ENCODE measurements at places on chromosomes 5 and 9.

DNA sequence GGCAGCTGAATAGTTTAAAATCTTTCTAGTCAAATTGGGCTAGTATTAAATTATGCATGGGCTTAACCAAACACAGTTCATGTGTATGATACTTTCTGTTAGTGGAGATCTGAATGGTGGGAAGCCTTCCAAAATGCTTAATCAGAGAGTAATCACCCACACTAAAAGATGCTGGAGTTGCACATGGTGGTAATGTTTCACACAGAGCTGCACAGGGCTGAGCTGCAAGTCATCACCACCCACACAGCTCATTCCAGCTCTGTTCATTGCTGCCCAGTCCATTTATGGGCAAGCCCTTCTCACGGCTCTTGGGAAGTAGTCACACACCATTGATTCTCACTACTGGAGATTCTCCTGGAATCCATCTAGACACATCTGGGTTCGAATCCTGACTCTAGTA, 351.5 kb upstream of the KCNN2 start:
- DNase-seq: no peak

DNA sequence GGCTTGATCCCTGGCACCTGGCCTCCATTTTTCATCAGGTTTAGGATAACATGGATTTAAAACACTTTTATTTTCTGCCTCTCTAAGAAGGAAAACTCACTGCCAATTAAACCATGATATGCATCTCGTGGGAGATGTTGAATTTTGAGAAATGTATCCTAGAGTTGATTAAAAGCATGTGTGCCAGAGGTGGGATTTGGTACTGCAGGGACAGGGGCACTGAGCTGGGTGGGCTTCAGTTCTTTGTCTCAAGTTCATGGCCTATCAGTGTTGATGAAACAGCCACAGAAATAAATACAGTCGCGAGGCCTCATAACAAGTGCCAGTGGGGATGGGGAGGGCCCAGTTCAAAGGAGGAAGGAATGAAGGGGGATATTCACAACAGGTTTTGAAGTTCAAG, 34.9 kb downstream of the POLR1E start:
- no peak for DNase-seq

DNA sequence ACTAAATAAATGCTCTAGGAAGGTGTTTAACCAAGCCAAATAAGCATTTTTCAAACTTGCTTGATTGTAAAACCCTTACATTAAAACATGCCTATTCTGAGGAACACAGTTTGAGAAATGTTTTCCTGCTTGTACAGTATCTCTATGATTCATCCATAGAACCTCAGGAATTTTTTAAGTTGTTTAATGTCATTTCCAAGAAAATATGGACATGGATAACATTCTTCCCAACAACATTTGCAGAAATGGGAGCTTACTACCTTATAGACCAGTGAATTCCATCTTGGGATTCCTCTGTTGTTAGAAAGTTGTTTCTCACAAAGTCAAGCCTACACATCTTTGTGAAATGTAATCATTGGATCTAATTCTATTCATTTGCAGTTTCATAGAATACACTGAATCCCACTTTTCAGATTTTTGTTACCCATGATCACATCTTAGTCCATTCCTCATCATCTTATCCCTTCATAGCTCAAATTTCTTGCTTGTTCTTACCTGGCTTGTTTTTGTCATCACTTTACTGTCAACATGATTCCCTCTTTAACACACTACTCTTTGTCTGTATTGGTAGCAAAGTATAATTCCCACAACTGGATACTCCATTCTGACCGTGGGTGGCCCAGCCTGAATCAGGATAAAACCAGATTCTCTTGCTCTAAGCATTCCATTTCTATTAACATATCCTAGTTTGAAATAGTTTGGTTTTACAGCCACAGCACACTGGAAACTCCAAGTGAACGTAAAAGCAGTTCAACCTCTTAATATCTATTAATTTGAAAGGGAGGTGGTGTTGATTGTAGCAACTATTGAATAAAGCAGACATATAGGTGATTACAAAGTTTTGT, 49.4 kb upstream of the PAPPA start:
- DNase-seq: no peak

DNA sequence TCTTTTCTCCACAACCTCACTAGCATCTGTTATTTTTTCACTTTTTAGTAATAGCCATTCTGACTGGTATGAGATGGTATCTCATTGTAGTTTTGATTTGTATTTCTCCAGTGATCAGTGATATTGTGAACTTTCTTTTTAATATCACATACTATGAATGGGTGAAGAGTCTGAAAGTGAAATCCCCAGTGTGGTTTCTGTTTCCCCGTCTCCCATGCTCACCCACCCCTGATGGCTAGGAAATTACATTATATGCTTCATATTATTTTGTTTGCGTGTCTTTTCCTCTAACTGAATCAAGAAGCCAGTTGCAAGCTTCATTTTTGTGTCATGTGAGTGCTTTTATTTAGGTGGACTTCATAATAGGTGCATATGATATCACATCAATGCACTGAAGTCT, 171.1 kb downstream of the ARHGAP26 start:
- DNase-seq: no peak

- DNase-seq: no peak
Observed at GRCh38 chr9:89536600-89536999, 38.7 kb upstream of the SEMA4D start.

GRCh38 chr9:129656795-129657390, 8.6 kb upstream of the PRRX2 start:
- DNase-seq: no peak

- DNase-seq: no peak
Observed at GRCh38 chr5:24135536-24135935, 509.2 kb downstream of the CDH10 start.

- DNase-seq: no peak
Observed at GRCh38 chr9:26945591-26945990, 1.5 kb downstream of the PLAA start.

DNA sequence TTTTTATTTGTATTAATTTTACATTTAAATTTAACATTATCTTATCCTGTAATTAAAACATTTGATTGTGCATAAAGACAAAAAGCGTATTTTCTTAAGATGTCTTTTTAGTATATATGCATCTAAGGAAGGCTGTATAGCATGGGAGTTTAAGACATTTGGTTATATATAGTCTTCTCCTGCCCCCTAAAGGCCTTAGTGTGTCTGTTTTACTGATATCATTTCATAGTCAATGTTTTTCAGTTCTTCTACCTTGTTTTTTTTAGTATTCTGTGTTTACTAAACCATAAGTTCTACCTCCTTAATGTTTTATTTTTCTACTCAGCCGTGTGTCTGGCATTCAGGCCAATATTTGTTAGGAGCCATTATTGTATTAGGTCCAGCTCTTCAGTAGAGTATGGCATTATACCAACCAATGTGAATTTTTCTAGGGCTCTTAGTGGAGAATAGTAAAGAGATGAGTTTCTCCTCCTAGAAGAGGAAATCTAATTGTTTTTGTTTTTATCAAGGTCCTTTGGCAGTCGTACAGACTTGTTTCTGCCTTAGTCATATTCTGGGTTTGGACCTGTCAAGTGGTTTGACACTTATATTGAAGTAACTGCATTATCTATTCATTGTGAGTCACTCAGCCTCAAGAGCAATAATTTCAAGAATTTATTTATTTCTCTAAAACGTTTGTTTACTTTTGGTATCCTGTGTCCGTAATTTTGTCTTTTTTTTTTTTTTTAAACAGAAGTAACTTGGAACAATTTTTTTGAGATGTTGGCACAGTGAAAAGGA, 74.8 kb downstream of the SLF1 start:
- peak; percentile 1 for DNase-seq

DNA sequence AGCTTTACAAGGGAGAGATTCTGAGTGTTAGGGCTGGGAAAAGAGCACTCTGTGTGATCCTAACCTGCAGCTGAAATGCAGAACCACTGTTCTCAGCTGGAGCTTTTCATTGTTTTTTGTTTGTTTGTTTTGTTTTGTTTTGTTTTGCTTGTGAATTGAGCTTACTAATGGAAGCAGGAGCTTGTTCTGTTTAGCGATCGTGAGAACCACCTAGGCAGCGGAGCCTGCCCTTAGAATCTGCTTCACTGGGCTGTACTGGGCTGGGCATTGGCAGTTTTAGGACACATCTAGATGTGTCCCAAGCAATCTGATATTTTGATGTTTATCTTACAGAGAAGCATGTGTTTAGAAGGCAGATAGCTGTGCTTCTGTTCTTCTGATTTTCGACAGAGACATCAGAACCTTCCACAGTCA, 14.3 kb downstream of the SYK start:
- no peak for DNase-seq

DNA sequence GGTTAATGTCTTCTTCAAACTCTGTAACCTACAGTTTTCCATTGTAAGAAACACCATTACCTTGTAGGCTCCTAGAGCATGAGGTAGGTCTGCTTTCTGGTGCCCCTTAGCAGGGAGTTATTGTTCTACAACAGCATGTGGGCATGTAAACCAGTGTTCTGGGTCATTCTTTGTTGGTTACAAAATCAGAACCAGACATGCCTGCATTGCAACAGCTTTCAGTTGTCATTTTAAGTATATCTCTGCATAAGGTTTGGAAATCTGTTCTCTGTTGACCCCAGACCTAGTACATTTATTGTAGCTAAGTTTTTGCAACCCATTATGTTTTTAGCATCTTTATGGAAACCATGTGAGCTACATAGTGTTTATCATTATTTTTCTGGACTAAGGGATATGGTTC, 10.9 kb downstream of the RGMB start:
- no peak for DNase-seq

GRCh38 chr9:89743573-89744254, 138.9 kb downstream of the GADD45G start:
- DNase-seq: no peak

- no peak for DNase-seq
Observed at GRCh38 chr9:32968101-32969011, 33.1 kb downstream of the APTX start.

- no peak for DNase-seq
Observed at GRCh38 chr5:129653057-129653375, 94.9 kb upstream of the MINAR2 start.

DNA sequence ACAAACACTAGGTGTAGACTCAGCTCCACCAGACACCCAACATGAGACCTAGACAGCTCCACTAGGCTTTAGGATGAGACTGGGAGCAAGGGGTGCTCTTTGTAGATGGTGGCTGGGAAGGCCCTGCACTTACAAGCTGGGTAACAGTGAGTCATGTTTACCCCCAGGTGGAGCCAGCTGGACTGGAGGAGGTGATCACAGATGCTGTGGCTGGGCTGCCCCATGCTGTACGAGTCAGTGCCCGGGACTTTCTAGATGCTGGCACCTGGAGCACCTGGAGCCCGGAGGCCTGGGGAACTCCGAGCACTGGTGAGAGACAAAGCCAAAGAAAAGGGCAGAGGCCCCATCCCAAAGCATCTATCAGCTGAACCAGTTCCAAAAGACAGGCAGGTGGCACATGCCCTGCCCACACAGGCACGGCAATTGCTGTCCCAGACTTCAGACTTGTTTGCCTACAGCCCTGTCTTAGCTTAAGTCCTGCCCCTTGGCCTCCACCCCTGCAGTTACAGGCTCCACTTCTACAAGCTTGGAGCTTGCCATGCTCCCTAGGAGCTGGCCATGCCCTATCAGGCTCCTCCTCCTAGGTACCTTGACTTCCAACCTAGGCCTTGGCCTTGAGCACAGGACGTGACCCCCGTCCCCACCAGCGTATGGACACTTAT, 2.7 kb downstream of the CCL27 start:
- DNase-seq: no peak

- no peak for DNase-seq
Observed at GRCh38 chr5:149143470-149143869, 2.2 kb downstream of the ABLIM3 start.

DNA sequence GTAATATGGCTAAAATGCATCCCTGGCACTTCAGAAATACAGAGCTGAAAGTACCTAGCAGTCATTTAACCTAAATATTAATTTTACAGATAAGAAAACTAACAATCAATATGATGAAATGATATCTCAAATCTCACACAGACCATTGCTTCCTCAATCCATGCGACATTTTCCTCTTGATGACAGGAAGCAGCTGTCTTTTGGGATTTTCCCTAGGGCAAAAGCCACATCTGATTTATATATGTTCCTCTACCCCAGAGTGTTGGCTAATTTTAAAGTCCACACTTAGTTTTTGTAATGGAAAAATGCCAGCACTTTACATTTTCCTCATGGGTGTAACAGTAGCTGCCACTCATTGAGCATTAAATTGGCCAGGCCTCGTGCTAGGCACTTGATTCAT, 47.7 kb upstream of the ITGA1 start:
- no peak for DNase-seq

GRCh38 chr9:18748251-18748701, 274.3 kb downstream of the ADAMTSL1 start:
- no peak for DNase-seq

GRCh38 chr5:62308439-62308838, 2.4 kb downstream of the KIF2A start:
- DNase-seq: no peak

DNA sequence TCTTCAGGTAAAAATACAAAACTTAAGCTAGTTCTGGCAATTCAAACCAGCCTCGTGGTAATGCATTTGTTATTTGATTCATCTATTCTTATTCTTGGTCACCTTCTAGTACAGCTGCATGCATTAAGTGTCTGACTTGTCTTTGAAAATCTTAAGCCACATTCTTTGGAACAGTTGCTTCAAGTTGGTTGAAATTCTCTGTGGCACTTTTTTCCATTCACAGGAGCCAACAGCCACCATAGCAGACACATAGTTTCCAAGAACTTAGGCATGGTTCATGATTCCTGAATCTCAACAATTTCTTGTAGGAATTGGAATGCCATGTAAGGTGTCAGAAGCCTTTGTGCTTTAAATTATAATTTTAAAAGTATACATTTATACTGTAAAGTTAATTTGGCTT, 47.4 kb upstream of the MEF2C start:
- DNase-seq: no peak

- DNase-seq: no peak
Observed at GRCh38 chr9:100322954-100323536, 29.7 kb downstream of the TEX10 start.

- no peak for DNase-seq
Observed at GRCh38 chr5:74281166-74281565, 359.4 kb downstream of the ENC1 start.

- DNase-seq: no peak
Observed at GRCh38 chr5:33010846-33011245, 299.7 kb downstream of the NPR3 start.

DNA sequence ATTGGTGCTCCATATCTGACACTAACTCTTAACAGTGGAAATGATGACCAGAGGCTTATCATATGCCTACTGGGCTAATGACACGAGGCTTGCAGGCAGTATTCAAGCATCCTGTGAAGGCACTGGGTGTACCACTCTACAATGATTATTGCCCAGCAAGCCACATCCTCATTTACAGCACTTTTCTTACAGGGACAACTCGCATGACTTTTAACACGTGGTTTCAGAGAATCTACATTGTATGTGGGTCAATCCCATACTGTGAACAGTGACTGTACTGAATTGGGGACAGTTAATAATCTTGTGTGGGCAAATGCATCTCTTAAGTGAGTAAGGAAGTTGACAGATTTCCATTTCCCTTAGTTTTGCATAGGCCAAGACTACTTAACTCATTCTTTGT, 260.0 kb downstream of the TRPM3 start:
- DNase-seq: no peak

GRCh38 chr5:56616454-56617160, 198.7 kb upstream of the MAP3K1 start:
- DNase-seq: no peak
